ENCODE measurements at places on chromosomes 1 and 21. TPM values are rescaled to one million over a fixed set of nuclear protein-coding genes. Genes with fewer than 3 reads are reported as not detected.

LENEP gene
- 0.42 TPM for total RNA-seq

TIE1 gene
- 10.4 TPM for total RNA-seq

SPRR1A gene
- total RNA-seq = not detected

LORICRIN gene
- not detected for total RNA-seq

DNA sequence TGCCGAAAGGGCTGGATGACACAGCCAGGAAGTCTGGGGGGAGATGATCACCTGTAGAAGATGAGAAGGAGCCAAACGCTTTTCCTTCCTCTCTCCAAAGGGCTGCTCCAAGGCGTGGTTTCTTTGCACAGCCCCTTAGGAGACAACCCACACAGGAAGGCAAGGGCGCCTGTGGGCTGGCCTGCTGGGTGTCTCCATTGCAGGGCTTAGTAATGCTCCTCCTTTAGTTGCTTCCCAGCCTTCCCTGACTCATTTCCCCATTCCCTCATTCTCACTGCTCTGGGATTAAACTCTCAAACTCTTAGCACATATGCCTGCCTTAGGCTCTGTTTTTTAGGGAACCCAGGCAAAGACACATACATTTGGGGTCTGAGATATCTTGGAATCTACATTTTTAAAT lies 1.7 kb upstream of the CLCA1 start:
- DNase-seq = no peak
- no peaks in the 10 kb centered on the region for H3K36me3 ChIP-seq
- no peaks in the 10 kb centered on the region for H3K4me1 ChIP-seq
- H3K27ac ChIP-seq = no peak overlapping the region
- H3K4me3 ChIP-seq = no peak overlapping the region
- peaks cover 4% of the 10 kb centered on the region for H3K27me3 ChIP-seq

- no peak for DNase-seq
- no peak overlapping the region for H3K4me3 ChIP-seq
- H3K27ac ChIP-seq = no peak overlapping the region
- H3K4me1 ChIP-seq = no peaks in the 10 kb centered on the region
- H3K27me3 ChIP-seq = no peaks in the 10 kb centered on the region
These were observed 207.5 kb downstream of the MATN1 start for GRCh38 chr1:30515755-30516484.

GRCh38 chr1:99758073-99758511 lies 8.3 kb downstream of the FRRS1 start:
- H3K4me1 ChIP-seq = peaks cover 30% of the 10 kb centered on the region
- H3K27me3 ChIP-seq = no peaks in the 10 kb centered on the region
- H3K4me3 ChIP-seq = no peak overlapping the region
- H3K36me3 ChIP-seq = no peaks in the 10 kb centered on the region

DNA sequence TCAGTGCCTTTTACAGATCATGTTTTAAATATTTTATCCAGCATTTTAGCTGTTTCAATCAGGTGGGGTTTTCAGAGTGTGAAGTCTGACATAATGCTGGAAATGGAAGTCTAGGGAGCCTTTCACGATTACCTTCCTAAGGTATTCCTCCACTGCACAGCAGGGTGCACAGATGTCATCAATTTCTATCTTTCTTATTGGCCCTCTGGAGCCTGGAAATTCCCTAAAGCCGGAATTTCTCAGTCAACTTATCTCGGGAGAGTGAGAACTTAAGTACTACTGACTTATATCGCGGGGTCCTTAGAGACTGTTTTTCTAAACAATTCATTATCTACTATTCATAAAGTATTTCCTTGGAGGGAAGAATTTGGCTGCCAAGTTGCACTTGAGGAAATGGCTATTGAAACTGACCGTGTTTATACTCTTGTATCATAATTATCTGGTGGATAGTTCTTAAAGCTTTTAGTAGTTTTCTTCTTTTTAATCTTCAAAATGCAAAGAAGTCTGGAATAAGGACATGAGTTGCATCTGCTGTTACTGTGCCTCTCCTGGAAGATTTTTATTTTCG lies 311.8 kb upstream of the B3GALT2 start:
- H3K4me1 ChIP-seq = no peaks in the 10 kb centered on the region
- H3K4me3 ChIP-seq = no peak overlapping the region
- DNase-seq = no peak
- no peak overlapping the region for H3K27ac ChIP-seq
- H3K27me3 ChIP-seq = no peaks in the 10 kb centered on the region

GRCh38 chr1:221543529-221544120 lies 198.3 kb downstream of the DUSP10 start:
- no peaks in the 10 kb centered on the region for H3K36me3 ChIP-seq
- H3K27ac ChIP-seq = no peak overlapping the region
- peaks cover 9% of the 10 kb centered on the region for H3K4me1 ChIP-seq
- DNase-seq = no peak
- H3K27me3 ChIP-seq = no peaks in the 10 kb centered on the region

DNA sequence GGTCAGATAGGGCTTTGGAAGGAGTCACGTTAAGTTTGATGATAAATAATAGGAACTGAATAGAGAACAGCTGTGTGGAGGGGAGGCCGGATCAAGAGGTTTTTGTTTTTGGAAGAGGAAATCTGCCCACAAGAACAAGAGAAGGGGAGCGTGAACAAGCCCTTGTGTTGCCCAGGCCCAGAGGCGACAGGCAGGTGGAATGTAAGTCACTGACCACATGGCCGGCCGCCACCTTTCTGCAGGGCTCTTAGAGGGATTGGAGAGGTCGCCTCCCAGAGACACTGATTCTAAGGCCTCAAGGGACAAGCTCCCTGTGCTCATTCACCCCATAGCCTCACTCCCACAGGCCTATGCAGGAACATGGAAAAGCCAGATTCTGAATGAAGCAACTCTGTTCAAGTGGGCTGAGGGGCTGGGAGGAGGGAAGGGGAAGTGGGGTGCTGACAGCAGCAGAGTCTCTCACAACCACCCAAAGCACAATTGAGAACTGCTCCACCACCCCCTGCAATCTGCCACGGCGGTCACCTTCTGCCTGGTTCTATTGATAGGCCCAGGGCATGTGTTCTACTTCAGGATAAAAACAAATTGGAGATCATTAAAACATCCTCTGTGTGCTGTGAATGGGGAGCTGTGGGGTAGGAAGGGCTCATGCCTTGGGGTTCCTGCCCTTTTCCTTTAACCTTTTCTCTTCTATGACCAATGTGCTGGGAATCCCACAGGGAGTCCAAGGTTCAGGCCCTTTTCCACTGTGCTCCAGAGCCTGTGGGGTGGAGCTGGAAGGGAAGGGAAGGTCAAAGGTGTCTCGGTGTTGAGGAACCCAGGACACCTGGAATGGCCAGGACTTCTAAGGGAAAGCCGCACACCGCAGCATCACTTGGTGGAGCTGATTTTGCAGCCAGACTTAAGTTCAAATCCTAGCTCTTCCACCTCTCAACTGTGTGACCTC lies 63.3 kb upstream of the PARP1 start:
- no peak overlapping the region for H3K27ac ChIP-seq
- no peaks in the 10 kb centered on the region for H3K36me3 ChIP-seq
- H3K4me3 ChIP-seq = no peak overlapping the region

- H3K27ac ChIP-seq = no peak overlapping the region
These were observed 1.1 kb upstream of the GJB3 start for GRCh38 chr1:34779962-34780361.

DNA sequence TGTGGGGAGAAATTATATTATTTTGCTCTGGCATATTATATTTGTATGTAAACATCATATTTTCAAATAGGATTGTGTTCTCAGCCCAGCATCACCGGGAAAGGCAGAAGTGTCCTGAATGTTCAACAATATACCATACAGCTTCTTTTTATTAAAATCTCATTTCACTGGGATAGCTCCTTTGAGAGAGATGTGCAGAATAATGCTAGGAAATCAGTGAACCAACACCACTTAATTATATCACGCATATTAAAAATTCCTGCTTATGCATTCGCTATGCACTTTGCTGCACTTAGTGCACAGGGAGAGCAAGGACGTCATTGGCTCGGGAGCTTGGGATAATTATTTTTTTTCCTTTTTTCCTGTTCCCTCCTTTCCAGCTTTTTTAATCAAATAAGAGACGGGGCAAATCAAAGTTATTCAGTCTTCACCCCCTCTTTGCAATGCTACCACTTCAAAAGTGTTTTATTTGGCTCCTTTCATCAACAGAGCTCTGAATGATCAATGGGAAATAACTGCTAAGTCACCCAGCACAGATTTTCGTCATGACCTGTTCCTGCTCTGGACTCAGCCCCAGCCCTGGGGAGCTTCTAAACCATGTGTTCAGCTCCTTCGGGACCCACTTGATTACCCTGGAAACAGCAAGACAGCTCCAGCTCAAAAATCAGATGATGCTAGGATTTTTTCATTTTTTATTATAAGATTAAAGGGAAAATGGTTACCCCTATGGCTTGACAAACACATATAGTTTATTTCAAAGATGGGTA lies 165.5 kb upstream of the DUSP10 start:
- no peaks in the 10 kb centered on the region for H3K27me3 ChIP-seq
- H3K4me3 ChIP-seq = no peak overlapping the region
- no peaks in the 10 kb centered on the region for H3K4me1 ChIP-seq
- no peaks in the 10 kb centered on the region for H3K36me3 ChIP-seq

DNA sequence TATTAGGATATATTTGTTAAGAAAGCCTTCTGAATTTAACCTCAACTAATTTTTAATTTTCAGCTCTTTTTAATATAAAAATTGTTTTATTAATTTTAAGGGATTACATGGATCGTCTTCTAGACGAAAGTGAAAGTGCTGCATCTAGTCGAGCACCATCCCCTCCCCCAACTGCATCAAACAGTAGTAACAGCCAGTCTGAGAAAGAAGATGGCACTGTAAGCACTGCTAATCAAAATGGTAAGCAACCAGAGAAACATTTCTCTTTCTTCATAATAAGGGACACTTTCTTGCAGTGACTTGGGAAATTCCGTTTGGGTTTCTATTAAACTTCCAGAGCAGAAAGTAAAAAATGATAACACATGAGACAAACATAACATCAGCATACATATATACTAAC lies 56.9 kb downstream of the MIER1 start:
- peak overlapping the region; percentile 34 for H3K4me3 ChIP-seq
- H3K4me1 ChIP-seq = peaks cover 18% of the 10 kb centered on the region
- H3K36me3 ChIP-seq = peaks cover 12% of the 10 kb centered on the region
- H3K27me3 ChIP-seq = no peaks in the 10 kb centered on the region
- DNase-seq = no peak
- peak overlapping the region; percentile 63 for H3K27ac ChIP-seq

DNA sequence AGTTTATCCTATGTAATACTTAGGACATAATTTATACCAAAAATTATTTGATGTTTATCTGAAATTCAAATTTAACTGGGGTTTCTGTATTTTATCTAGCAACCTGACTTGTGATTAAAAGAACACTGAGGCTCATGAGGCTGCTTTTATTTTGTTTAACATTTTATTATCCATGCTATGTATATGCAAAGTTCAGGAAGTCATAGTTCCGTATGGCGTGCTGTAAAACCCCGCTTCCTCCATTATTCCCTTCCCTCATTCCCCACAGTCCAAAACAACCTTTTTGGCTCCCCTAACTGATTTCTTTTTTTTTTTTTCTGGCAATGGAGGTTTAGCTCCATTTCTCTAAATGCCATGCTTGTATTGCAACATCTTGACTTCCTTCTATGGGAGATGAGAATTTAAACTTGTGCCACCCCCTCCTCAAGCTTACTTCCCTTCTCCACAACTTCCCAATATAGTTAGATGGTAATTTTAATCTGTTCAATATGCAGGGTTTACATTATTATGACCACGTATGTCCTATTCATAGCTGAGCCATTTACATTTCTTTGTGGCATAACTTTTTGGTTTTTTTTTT lies 138.0 kb upstream of the DNAH14 start:
- H3K4me1 ChIP-seq = no peaks in the 10 kb centered on the region
- no peak overlapping the region for H3K27ac ChIP-seq
- H3K27me3 ChIP-seq = no peaks in the 10 kb centered on the region
- no peak for DNase-seq
- H3K36me3 ChIP-seq = no peaks in the 10 kb centered on the region

GRCh38 chr1:208763971-208764370 lies 519.8 kb upstream of the PLXNA2 start:
- no peak overlapping the region for H3K4me3 ChIP-seq
- no peak for DNase-seq
- no peaks in the 10 kb centered on the region for H3K4me1 ChIP-seq

- H3K4me1 ChIP-seq = no peaks in the 10 kb centered on the region
- no peaks in the 10 kb centered on the region for H3K27me3 ChIP-seq
- H3K27ac ChIP-seq = no peak overlapping the region
- DNase-seq = no peak
These were observed 57.1 kb downstream of the FAAP20 start for GRCh38 chr1:2137257-2138121.

- DNase-seq = peak; percentile 58
- H3K4me3 ChIP-seq = peak overlapping the region; percentile 78
- H3K36me3 ChIP-seq = no peaks in the 10 kb centered on the region
- peaks cover 29% of the 10 kb centered on the region for H3K4me1 ChIP-seq
- no peaks in the 10 kb centered on the region for H3K27me3 ChIP-seq
These were observed 4.3 kb downstream of the RUSC1 start for GRCh38 chr1:155324717-155325602.

DNA sequence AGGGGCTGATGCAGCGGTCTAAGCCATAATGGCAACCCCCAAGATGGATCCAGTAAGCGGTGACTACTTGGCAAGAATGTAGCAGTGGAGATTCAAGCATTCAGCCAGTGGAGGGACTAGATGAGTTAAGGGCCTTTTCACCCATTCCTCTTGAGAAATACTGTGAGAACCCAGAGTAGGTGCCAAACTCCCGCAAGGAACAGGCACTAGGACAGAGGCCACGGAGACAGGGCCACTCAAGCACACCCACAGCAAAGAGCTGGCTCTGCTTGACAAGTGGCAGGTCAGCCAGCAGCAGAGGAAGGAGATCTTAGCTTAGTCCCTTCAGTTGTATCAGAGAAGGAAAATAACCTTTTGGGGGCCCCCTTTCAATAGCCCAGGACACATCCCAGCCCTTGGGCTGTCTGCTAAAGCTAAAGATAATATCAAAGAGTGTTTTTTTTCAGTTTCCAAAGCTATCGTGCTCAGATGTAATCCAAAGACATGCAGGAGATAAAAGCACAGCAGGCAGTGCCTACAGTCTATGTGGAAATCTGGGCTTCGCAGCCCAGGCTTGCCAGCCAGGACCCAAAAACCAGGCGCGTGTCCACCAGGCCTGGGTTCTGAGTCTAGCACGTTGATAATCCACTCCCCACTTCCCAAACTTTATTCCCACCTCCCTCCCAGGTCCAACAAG lies 62.0 kb upstream of the GOLT1A start:
- peaks cover 4% of the 10 kb centered on the region for H3K4me1 ChIP-seq
- H3K4me3 ChIP-seq = no peak overlapping the region
- H3K27me3 ChIP-seq = no peaks in the 10 kb centered on the region
- no peak for DNase-seq
- peaks cover 39% of the 10 kb centered on the region for H3K36me3 ChIP-seq
- H3K27ac ChIP-seq = no peak overlapping the region

DNA sequence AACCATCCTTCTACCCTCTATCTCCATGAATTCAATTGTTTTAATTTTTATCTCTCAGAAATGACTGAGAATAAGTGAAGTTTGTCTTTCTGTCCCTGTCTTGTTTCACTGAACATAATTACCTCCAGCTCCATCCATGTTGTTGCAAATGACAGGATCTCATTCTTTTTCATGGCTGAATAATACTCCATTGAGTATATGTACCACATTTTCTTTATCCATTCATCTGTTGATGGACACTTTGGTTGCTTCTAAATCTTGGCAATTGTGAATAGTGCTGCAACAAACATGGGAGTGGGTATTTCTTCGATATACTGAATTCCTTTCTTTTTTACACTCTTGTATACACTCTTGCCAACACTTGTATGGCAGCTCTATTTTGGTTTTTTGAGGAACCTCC lies 72.8 kb upstream of the COX20 start:
- H3K4me3 ChIP-seq = no peak overlapping the region
- no peak overlapping the region for H3K27ac ChIP-seq
- no peaks in the 10 kb centered on the region for H3K27me3 ChIP-seq
- H3K36me3 ChIP-seq = no peaks in the 10 kb centered on the region
- DNase-seq = no peak

GRCh38 chr1:99704356-99704816 lies 58.5 kb downstream of the PALMD start:
- no peaks in the 10 kb centered on the region for H3K27me3 ChIP-seq
- no peak overlapping the region for H3K27ac ChIP-seq
- DNase-seq = no peak
- peaks cover 27% of the 10 kb centered on the region for H3K36me3 ChIP-seq

Measured in liver (tissue), 10 donors.